ENCODE measurements at places on chromosomes 5 and 9. TPM values are rescaled to one million over a fixed set of nuclear protein-coding genes. Genes with fewer than 3 reads are reported as not detected.

Gene CCL28
- total RNA-seq, result 1.5 TPM

Gene KIF27
- 4.2 TPM for total RNA-seq

Gene CCDC183
- 0.32 TPM for total RNA-seq

Gene GLDC
- under 0.01 TPM for total RNA-seq

Gene EDIL3
- 182 TPM for total RNA-seq

Gene TMC1
- 0.28 TPM for total RNA-seq

Gene CAMK4
- 10.3 TPM for total RNA-seq

Gene NIPAL4
- 0.14 TPM for total RNA-seq

Gene LHX3
- not detected for total RNA-seq

Gene TSSK1B
- 0.30 TPM for total RNA-seq

Gene NRG2
- under 0.01 TPM for total RNA-seq

Gene FBP2
- total RNA-seq, result not detected

Gene GABRA6
- total RNA-seq, result not detected

All from smooth muscle cell of the umbilical artery (primary cell).